Stimulated activated naive CD4-positive, alpha-beta T cell (primary cell): ENCODE measurements at places on chromosomes 6 and 20.
A peak's percentile ranks its signal among the peaks of the same experiment; 100 is the strongest.

DNA sequence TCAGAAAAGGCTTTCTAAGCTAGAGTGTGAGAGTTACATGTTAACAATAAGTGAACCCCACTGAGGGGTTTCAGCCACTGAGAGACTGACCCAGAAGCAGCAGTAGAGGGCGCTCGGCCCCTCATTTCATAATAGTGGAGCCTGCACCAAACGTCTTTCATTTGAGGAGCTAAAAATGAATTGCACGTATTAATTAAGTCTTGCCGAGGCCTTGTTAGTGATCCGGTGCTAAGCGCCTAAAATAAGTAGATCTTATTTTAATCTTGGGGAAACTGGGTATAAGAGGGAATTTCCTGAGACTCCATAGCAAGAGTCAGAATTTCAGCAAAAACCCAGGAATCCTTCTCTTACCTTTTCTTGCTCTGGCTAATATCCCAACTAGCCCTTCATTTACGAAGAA lies 209.7 kb downstream of the FARS2 start:
- peak; percentile 7 for DNase-seq

- no peak for DNase-seq
These were observed at the start of gene PCSK2 for GRCh38 chr20:17226410-17227218. Gene PCSK2, plus strand, starts transcription at chr20:17227040. Its CDS starts 266 bp downstream, at chr20:17227306.

DNA sequence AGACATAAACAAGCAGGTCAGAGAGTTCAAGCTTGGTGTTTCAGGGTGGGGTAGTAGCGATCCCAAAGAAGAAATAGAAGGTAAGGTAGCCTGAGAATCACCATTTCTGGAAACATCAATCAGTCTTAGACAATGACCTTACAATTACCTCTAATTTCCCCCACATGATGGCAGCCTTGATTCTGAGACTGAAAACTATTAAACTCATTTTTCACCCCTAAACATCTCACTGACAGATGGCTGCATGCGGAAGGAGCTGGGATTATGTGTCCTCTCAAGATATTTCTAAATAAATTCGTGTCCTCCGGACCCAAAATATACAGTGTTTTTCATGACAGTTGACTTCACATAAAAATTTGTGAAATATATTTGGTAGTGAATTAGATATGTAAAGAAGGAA lies 61.0 kb downstream of the KIF6 start:
- no peak for DNase-seq

DNA sequence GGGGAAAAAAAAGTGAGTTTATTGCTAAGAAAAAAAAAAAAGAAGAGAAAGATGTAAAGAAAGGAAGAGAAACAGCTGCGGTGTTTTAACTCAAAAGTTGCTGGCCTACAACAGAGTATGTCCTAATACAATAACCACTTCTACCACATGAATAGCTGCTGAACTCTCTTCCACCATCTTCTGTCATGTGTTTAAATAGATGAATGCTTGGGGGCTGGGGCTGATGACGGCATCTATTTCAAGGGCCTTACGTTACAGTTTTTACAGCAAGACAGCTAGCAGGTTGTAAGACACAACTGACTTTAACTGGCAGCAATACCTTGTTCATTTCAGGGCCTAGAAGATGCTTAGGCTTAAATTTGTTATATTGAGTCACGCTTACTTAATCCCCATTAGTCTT lies 50.4 kb downstream of the MAP3K7 start:
- no peak for DNase-seq

GRCh38 chr20:46199198-46199597 lies 81.1 kb downstream of the CD40 start:
- DNase-seq, result no peak

DNA sequence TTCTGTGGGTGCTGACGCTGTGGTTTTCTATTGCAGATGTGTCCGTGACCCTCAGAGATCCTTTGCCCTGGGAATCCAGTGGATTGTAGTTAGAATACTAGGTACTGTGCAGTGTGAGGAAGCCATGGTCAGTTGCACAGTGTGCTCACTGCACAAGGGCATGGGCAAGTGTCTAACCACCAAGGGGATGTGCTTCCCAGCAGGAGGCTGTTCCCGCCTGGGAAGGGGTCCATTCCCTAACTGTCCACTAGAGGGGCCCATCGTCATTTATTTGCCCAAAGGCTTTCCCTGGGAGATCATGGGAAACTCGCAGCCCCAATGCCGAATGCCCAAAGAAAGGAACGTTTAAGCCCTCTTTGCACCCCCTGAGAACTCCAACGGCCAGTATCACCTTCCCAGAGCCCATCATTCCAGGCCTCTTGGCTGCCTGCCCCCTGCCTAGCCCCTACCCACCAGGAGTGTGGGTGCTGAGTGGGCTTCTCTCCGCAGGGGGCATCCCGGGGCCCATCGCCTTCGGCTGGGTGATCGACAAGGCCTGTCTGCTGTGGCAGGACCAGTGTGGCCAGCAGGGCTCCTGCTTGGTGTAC lies 26.2 kb downstream of the SLCO4A1 start:
- DNase-seq, result peak; percentile 6

DNA sequence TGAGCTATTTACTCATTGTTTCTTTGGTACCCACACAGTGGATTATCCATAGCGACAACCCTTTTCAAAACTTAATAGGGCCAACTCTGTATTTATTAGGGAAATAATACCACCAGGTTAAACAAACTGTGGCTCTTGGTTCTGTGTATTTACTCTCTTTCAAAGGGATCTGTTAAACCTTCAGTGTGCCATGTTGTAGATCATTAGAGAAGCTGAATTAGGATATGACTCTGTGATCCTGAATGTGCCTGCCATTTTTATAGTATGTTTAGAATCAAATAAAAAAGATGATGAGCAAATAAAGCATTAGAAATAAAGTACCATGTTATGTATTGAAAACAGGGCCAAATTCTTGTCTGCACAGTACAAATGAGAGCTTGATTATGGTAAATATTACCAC lies 25.0 kb upstream of the SLC35D3 start:
- DNase-seq, result no peak

GRCh38 chr6:71478834-71479541 lies 190.4 kb downstream of the OGFRL1 start:
- no peak for DNase-seq

DNA sequence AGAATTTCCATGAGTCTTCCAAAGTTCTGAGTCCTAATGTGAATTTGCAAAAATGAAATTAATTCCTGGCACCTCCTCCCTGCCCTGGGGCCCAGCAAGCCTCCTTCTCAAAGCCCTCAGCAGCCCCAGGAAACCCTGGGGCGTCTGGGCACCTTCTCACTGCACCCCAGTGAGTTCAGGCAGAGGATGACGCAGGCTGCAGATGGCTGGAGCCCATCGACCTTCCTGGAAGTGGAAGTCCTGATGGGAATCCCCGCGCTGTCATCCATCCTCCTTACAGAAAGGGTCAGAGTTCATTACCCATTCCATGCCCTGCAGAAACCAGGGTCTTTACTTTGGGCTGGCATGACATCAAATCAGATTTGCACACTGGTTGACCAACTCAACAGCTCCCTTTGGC lies 31.6 kb downstream of the DLL1 start:
- no peak for DNase-seq

DNA sequence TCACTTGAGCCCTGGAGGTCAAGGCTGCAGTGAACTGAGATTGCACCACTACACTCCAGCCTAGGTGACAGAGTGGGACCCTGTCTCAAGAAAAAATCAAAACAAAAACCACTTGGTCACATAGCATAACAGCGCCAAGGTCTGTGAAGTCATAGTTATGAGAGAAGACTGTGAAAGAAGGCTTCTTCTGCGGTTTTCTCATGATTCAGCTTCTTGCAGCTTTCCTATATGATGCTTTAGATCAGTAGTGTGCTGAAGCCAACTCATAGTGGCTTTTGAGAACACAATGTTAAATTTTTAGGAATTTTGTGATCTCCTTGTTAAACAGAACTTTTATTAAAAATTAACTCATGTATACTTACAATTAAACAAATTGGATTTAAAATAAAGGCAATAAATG lies 136.2 kb upstream of the GLP1R start:
- DNase-seq, result no peak

DNA sequence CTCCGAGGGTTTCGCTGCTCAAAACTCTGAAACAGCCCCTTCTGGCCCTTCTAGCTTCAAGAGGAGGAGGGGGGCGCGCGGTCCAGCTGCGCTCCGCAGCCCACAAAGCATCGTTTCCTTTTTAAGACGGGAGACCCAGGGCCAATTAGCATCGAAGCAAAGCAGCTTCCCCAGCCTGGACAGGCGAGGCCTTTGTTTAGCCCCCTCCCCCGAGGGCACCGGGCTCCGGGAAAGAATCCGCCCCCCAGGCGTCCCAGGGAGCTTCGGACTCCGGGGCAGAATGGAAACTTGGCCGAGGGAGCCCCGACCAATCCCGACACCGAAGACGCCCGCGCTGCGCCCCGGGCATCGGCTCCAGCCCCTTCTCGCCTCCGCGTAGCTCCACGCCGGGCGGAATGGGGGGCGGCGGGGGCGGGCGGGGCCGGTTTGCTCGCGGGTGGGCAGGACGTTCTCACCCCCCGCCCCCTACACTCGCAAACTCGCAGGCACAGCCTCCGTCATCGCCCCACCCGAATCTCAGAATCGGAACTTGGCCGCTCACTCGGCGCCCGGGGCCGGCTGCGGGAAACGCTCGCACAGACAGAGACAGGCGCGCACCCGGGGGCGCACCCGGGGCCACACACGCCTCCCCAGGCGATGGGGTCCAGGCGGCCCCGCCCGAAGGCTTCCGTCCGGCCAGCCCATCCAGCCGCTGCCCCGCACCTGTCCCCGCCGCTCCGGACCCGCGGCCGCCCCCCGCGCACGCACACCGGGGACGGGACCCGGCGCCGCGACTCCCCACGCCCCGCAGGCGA lies 628 bp downstream of the NKAIN4 start:
- DNase-seq, result no peak

GRCh38 chr6:34484899-34485298 lies 19.0 kb downstream of the PACSIN1 start:
- no peak for DNase-seq

DNA sequence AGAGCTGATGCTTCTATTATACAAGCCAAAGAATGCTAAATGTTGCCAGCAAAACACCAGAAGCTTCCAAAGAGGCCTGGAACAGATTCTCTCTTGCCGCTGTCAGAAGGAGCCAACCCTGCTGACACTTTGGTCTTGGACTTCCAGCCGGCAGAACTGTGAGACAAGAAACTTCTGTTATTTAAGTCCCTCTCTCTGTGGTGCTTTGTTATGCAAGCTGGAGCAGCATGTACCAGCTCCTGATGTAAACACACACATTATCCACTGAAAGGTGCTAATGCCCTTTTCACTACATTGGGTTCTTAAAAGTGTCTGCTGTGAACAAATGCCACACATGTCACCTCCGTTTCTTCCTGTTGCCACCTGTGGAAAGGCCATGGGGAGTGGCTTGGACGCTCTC lies 25.9 kb upstream of the PRELID3B start:
- DNase-seq, result no peak

GRCh38 chr20:401682-402495 lies 6.2 kb upstream of the RBCK1 start:
- no peak for DNase-seq

- DNase-seq, result no peak
These were observed 104.2 kb upstream of the SCGN start for GRCh38 chr6:25547797-25548196.

GRCh38 chr20:30910937-30911725 lies 346.3 kb upstream of the DEFB115 start:
- no peak for DNase-seq

- DNase-seq, result no peak
These were observed 35.8 kb downstream of the RIPOR2 start for GRCh38 chr6:24899997-24900325.

DNA sequence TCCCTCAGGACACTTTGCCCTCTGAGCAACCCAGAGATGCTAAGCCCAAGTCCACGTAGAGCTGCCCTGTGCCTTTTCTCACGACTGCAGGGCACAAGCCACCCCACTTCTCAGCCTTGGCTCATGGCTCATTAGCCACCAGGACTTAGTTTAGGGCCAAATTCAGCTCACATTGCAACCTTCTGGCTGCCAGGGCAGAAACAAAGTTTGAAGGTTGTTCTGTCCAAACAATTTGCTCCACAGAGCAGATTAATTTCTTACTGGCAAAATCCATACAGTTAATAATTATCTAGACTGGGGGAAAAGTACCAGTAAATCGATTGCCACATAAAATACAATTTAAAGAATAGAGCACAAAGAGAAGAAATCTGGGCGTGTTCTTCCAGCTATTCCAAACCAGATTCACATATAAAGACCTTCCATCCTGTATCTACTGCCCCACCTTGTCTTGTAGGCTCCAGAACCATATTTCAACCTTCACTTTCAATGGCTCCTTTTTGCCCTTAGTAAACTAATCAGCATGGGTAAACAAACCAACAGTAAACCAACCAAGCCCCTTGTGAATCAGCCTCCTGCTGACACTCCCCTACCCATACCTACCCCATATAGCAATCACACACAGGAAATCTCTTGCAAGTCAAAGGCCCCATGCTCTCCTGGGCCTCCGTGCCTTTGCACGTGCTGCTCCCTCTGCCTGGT lies 101.9 kb downstream of the QRSL1 start:
- DNase-seq, result no peak

DNA sequence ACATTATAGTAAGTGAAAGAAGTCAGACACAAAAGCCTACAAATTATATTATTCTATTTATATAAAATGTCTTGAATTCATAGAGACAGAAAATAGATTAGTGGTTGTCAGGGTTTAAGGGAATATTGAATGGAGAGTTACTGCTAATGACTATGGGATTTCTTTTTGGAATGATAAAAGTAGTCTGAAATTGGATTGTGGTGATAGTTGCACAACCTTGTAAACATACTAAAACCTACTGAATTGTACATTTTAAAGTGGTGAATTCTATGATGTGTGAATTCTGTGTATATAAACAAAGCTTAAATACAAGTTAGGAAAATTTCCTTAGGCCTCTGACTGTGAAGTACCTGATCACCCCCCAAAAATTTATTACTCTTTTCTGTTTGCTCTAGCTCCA lies 343.1 kb downstream of the TFAP2B start:
- no peak for DNase-seq

- DNase-seq, result no peak
These were observed 919.0 kb downstream of the KIF16B start for GRCh38 chr20:15654208-15654649.

GRCh38 chr6:167850782-167851181 lies 24.1 kb downstream of the AFDN start:
- DNase-seq, result no peak

DNA sequence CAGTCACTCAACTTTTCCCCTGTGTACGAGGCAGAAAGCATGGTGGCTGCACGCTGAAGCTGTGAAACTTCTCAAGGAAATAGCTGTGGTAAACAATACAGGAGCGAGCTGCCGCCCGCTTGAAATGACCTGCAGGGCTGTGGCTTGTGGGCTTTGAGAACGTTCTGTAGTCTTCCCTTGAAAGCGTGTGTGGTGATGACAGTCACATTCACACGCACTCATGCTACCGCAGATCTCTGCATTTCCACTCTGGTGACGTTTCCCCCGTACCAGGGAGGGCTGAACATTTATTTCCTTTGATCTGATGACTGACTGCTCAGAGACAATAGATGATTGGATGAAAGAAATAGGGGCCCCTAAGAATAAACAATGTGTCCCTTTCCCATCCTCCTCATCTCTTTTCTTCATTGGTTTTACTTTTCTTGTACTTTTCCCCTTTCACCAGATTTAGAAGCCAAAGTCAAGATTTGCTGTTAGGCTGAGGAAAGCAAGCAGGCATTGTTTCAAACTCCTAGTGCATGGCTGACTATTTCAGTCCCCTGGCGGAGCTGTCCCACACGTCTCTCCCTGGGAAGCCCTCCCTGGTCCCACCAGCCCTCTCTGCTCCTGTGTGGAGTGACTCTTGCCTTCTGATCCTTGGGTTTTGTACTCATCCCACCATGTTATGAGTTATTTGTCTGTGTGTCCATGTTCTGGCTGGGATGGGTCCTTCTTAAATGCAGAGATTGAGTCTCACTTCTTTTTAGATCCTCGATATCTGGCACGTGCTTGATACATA lies 3.9 kb downstream of the SYTL3 start:
- peak; percentile 80 for DNase-seq
